ENCODE measurements at places on chromosomes 2 and 18.

DNA sequence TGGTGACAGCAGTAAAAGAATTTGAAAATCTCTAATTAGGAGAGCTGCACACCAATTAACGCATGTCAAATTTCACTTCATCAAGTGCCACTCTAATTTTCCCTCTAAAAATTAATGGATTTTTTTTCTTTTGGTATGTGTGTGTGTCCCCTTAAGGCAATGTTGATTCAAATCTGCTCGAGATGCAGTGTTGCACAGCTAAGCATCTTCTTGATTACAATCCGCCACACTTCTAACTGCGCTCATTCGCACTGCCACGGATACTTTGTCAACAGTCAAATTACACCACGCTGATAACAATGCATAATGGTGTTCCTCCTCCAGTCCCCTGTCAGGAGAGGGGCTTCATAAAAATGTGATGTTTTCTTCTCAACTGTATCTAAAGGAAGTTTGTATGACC, 261.4 kb downstream of the MEIS1 start:
- DNase-seq, result no peak

- DNase-seq, result no peak
Measured at GRCh38 chr2:120650022-120650644, 85.5 kb upstream of the GLI2 start.

DNA sequence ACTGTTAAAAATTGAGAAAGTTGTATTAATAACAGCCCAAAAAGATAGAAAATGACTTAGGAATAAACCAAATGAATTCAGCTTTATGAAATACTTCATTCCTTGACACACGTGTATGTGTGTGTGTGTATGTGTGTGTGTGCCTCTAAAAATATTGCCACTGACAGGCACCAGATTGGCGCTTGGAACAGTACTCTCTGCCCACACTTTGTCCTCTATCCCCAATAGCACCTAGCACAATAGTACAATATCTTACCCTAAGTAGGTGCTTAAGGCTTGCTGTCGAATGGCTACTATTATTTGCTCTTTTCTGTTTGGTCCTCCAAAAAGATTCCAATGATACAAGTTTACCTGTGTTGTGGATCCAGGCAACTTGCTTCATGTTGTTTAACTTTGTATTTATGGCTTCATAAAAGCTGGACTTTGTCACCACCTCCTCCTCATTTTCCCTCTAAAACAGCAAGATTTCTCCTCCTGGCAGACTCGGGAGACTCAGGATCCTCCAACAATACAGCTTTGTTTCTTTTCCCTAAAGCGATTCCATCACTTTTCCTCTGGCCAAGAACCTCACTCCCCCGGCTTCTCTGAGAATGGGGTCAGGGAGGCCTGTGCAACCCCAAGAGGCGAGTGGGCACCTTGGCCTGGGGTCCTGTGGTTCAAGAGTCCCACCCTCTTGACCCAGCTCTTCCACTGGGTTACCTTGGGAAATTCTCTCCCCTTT, 43.3 kb upstream of the LCLAT1 start:
- DNase-seq, result no peak

- no peak for DNase-seq
Measured at GRCh38 chr18:37282386-37283037, 283.1 kb downstream of the CELF4 start.

- no peak for DNase-seq
Measured at GRCh38 chr2:45625824-45626223, 14.8 kb upstream of the SRBD1 start.

DNA sequence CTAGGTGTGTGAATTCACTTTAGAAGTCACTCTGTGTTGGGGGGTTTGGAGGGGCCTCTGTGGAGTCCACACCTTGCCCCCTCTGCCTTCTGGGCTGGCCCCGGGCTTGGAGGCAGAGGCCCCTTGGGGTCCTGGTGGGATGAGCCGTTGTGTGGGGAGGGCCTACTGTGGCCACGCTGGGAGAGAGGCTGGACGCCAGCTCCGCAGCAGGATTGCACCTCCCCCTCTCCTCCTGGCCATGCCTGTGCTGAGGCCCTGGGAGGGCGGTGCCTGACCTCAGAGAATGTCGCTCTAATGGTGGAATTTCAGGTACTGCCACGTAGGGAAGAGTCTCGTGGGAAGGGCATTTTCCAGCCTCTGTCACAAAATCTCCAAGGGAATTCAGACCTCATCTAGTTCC, 237.0 kb downstream of the ATAD2B start:
- no peak for DNase-seq

DNA sequence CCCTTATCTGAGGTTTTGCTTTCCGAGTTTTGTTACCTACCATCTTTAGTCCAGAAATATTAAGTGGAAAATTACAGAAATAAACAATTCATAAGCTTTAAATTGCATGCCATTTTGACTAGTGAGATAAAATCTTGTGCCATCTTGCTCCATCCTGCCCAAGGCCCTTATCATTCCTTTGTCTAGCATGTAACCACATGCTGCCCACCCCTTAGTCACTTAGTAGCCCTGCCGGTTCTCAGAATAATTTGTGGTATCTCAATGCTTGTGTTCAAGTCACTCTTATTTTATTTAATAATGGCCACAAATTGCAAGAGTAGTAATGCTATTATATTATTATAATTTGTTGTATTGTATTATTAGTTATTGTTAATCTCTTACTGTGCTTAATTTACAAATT, 36.8 kb upstream of the VPS54 start:
- no peak for DNase-seq

DNA sequence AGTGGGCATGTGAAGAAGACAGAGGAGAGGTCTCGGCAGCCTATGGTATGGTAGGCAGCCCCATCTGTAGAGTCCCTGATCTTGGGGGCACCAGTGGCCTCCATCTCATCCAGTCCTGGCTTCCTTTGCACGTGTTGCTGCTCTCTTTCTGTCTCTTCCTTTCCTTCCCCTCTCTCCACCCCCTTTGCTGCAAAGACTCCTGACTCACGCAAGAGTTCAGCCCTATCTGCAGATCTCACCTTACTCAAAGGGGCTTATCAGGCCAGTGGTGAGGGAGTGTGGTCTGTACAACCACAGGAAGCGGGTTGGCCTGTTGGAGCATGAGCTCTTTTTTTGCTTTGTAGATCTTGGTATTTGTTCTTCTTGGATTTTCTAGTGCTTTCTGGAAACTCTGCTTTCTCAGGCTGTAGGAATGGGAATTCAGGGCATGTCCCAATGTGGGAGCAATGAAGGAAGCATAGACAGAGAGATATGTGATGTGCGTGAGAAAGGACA, 14.6 kb upstream of the NT5DC4 start:
- DNase-seq, result no peak

GRCh38 chr18:55504808-55505207, 83.2 kb downstream of the TCF4 start:
- no peak for DNase-seq

GRCh38 chr2:25066455-25066854, 24.6 kb downstream of the EFR3B start:
- no peak for DNase-seq

GRCh38 chr2:183564726-183565125, 440.5 kb downstream of the NUP35 start:
- no peak for DNase-seq

GRCh38 chr2:65918760-65919187, 486.4 kb upstream of the SPRED2 start:
- DNase-seq, result no peak

DNA sequence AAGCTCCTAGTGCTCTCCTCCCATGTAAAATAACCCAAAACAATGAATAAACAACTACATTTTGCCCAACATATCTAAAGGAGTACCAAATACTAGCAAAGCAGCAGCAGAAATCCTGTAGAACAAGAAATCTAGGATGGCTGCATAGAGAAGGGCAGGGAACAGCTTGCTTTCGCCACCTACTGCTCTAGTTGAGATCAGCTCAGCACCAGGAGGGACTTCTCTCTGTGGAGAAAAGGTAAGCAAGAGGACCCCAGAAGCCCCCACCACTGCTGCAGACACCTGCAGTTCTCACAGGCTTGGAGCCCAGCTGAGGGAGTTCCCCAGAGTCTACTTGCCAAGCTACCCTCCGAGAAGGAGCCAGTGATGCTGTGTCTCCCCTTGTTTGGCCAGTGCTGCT, 243.0 kb upstream of the CHST9 start:
- DNase-seq, result peak; percentile 36

DNA sequence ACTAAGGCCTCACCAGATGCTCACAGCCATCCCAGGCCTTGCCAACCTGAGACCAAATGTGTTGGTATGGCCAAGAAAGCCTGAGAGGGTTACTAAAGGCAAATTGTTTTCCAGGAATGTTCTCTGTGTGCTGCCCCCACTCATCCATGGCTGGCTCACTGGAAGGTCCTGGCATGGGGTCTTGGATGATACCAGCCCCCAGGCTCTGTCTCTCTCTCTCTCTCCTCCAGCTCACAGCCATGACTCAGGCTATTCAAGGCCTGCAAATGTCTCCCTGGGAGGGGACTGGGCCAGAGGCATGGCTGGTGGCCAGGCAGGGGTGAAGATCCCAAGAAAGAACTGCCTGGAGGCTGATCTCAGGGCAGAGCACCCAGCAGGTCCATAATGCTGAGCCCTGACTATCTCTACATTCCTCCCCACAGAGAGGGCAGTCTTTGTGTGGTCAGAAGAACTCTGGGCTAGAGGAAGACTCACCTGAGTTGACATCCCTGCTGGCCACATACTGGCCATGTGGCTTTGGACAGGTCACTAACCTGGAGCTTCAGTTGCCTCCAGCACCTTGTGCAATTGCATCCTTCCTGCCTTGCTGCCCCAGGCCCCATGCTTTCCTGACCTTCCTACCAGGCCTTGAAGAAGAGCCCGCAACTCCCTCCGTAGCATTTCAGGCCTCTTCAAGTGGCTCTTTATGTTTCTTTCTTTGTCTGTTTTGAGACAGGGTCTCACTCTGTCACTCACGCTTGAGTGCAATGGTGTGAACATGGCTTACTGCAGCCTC, 150.4 kb downstream of the ZFP36L2 start:
- no peak for DNase-seq

DNA sequence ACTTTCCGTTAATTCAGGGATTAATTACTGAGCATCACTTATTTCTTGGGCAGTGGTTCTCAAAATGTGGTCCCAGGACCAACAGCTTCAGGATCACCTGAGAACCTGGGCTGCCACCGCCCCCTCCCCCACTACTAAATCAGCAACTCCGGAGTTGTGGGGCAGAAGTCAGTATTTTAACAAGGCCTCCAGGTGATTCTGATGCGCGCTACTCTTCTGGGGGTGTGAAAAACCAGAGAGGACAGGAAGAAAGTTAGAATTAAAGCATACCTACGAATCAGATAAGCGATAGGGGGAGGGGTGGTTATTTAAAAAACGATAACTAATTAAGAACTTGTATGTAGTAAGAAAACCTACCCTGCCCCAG, 319 bp downstream of the ZSCAN30 start:
- DNase-seq, result no peak

DNA sequence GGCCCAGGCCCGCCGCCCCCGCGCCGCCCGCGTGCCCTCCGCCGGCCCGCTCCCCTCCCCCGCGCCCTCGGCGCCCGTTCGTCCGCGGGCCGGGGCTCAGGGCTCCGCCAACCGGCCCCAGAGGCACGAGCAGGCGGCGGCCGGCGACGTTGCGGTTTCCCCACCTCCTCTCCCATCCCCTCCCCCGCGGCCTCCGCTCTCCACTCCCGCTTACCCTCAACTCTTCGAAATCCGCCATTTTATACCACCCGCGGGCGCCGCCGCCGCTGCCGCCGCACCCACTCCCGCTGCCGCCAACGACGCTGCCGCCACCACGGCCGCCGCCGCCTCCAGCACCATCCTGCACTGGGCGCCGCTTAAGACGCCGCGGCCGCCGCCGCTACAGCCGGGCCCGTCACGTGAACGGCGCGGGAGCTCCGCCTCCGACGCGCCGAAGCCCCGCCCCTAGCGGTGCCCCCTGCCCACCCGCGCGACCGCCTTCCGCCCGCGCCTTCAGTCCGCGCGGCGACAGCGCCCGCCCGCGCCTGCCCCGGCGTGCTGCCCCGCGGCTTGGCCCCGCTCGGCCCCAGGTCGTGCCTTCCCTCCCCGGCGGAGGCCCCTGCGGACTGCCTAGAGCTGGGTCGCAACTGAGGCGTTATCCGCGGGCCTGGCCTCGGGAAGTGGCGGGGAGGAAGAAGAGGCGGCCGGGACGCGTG, at the start of the genes KATNAL2 and PIAS2:
KATNAL2 (plus strand) TSS at position 495 of the 695 bp plus-strand sequence. CDS start 29,271 bp downstream, outside the sequence.
PIAS2 (minus strand) TSS at position 400 of the 695 bp plus-strand sequence; CDS start at position 238, 162 bp downstream.
- DNase-seq, result peak; percentile 86

- no peak for DNase-seq
Measured at GRCh38 chr2:160241251-160242137, 41.4 kb upstream of the ITGB6 start.

GRCh38 chr2:74872389-74872836, 38.5 kb downstream of the HK2 start:
- DNase-seq, result no peak

GRCh38 chr18:13003466-13003896, 12.3 kb downstream of the CEP192 start:
- DNase-seq, result peak; percentile 76

GRCh38 chr2:64841461-64841860, 147.7 kb upstream of the SLC1A4 start:
- DNase-seq, result no peak

- DNase-seq, result no peak
Measured at GRCh38 chr2:42879121-42879705, 86.8 kb upstream of the HAAO start.

DNA sequence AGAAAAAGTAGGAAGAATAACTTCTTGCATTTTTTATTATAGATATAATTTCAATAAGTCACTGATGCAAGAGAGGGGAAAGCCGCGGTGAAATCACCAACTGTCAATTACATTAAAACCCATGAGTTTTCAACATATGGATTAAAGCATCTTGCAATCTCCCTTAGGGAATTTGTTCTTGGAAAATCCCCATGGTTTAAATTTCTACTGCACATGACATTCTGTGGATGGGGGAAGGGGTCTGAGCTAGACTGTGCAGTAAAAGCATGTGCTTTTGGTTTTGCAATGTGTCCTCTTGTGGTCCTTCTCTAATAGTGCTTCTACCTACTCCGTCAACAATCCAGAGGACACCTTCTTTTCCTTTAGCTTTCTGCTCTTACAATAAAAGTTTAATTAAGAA, 894.0 kb downstream of the DCDC2C start:
- no peak for DNase-seq

GRCh38 chr18:29969876-29970275, 1072.7 kb downstream of the DSC3 start:
- DNase-seq, result no peak

- DNase-seq, result no peak
Measured at GRCh38 chr2:85578243-85579180, 1.1 kb downstream of the VAMP8 start.

GRCh38 chr18:8261651-8262091, 347.6 kb upstream of the RAB12 start:
- no peak for DNase-seq

- no peak for DNase-seq
Measured at GRCh38 chr2:177052471-177052870, 160.1 kb upstream of the HNRNPA3 start.

DNA sequence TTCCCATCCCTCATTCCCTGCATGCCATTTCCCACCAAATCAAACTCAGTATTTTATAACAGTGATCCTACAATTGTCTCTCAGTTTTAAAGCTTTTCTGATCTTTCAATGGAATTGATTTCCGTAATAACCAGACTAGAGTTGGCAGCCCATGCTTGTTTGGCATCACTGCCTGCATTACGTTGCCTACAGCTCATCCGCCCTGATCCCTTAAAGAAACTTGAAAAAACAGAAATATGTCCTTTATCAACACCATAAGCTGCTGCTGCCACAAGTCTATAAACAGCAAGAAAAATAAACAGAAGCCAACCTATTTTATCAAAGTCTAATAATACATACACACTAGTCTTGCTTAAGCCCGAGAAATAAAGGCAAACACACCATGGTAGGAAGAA, 331.0 kb downstream of the METTL4 start:
- no peak for DNase-seq
